ENCODE measurements at places on chromosomes 4 and X. TPM values are rescaled to one million over a fixed set of nuclear protein-coding genes. Genes with fewer than 3 reads are reported as not detected.
A peak's percentile ranks its signal among the peaks of the same experiment; 100 is the strongest.

GRCh38 chr4:89897867-89898266, 3.2 kb downstream of the MMRN1 start:
- H3K27ac ChIP-seq = no peak overlapping the region
- no peaks in the 10 kb centered on the region for H3K27me3 ChIP-seq
- no peak for DNase-seq
- H3K4me3 ChIP-seq = no peak overlapping the region

GRCh38 chrX:149074398-149074797, 430.7 kb downstream of the IDS start:
- no peaks in the 10 kb centered on the region for H3K4me1 ChIP-seq
- no peak overlapping the region for H3K4me3 ChIP-seq

GRCh38 chrX:68596871-68597270, 50.6 kb upstream of the STARD8 start:
- no peak overlapping the region for H3K27ac ChIP-seq
- H3K4me1 ChIP-seq = no peaks in the 10 kb centered on the region
- DNase-seq = no peak
- no peaks in the 10 kb centered on the region for H3K36me3 ChIP-seq

GRCh38 chr4:125388613-125389012, 73.9 kb downstream of the FAT4 start:
- no peak overlapping the region for H3K27ac ChIP-seq
- H3K4me1 ChIP-seq = no peaks in the 10 kb centered on the region
- H3K4me3 ChIP-seq = no peak overlapping the region
- H3K36me3 ChIP-seq = no peaks in the 10 kb centered on the region
- no peak for DNase-seq
- no peaks in the 10 kb centered on the region for H3K27me3 ChIP-seq

- H3K27ac ChIP-seq = no peak overlapping the region
- DNase-seq = no peak
- H3K27me3 ChIP-seq = no peaks in the 10 kb centered on the region
- H3K4me1 ChIP-seq = no peaks in the 10 kb centered on the region
- H3K36me3 ChIP-seq = no peaks in the 10 kb centered on the region
Measured at GRCh38 chr4:76931087-76931486, 18.5 kb upstream of the SEPTIN11 start.

DNA sequence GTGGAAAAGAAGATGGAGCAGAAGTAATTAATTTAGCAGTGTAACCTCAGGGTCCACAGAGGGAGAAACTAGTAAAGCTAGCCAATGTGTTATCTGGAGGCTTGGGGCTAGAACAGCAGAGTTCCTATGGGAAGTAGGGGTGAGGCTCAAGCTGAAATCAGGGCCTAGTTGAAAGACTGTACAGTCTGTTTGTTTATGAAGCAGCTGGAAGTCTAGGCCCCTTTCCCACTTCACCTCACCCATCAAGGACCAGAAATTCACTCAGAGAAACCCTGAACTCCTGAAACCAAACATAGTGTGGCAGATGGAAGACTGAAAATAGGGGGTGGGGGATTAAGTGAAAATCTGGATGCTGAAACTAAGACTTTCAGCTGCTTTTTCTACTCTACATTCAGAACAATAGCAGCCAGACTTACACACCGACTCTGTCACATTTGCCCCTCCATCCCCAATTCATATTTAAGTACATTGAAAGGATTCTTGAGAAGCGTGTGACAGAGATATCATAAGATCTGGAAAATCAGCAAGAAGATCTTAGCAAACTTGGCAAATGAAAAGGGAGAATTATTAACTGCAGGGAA, 32.6 kb upstream of the FAM241A start:
- H3K27me3 ChIP-seq = no peaks in the 10 kb centered on the region
- DNase-seq = peak; percentile 24
- no peaks in the 10 kb centered on the region for H3K4me1 ChIP-seq
- H3K36me3 ChIP-seq = no peaks in the 10 kb centered on the region

DNA sequence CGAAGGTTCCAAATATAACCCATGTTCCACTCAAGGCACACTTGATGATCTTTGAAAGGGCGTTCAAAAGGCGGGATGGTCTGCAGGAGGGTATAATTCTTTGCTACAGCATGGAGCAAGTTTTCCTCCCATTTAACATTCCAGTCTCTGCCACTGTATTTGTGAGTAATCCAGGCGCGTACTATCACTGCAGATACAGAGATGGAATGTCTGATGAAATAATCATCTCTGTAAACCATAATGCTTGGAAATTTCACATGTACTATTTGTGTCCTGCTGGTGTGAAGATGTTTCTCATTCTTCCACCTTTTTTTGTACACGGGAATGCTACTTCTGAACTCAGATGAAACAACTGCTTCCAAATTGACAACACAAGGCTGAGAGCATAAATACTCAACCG, 15.5 kb downstream of the SEL1L3 start:
- H3K27me3 ChIP-seq = no peaks in the 10 kb centered on the region
- DNase-seq = no peak
- H3K4me1 ChIP-seq = peaks cover 4% of the 10 kb centered on the region
- no peak overlapping the region for H3K27ac ChIP-seq
- peaks cover 6% of the 10 kb centered on the region for H3K36me3 ChIP-seq

ATP2B3 gene
- total RNA-seq = 0.24 TPM
